Body of pancreas (tissue), 4 donors: ENCODE measurements at places on chromosomes 12 and 14.

DNA sequence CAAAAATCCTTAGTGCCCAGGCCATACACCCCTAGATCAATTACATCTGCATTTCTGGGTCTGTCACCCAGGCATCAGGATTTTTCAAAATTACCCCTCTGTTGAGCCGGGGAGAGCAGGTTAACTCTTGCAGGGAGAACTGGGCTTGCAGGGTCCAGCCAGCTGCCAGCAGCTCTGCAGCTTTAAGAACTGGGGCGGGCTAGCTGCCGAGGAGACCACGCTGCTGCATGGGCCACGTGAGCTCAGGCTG, at the start of gene DGLUCY:
Gene DGLUCY (plus strand): TSS at position 245 of the 250 bp plus-strand sequence. CDS start 46,222 bp downstream, outside the sequence.
- peak; percentile 86 for DNase-seq

GRCh38 chr12:115481141-115481540, 796.4 kb downstream of the MED13L start:
- DNase-seq: no peak

GRCh38 chr12:107406932-107407331, 278.7 kb upstream of the PWP1 start:
- no peak for DNase-seq

- no peak for DNase-seq
These were observed 59.7 kb downstream of the ATP2A2 start for GRCh38 chr12:110340706-110341105.

GRCh38 chr14:52325126-52325525, 11.0 kb downstream of the PTGER2 start:
- no peak for DNase-seq

DNA sequence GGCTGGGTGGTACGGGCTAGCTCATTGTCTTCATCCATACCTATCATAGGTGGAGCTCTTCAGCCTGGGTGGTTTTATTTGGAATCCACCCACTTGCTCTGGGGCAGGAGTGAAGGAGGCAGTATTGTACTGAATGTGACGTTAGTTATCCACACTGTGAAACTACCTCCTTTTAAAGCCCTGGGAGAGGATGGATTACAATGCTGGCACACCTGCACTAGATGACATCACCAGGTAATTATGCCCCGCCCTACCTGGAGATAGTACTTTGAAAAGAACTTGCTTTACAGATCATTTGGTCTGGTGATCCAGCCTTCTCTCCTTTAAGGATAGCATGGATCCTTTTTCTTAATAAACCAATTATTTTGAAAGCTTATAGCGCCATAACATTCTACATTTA, 78.0 kb downstream of the B4GALNT3 start:
- peak; percentile 64 for DNase-seq

GRCh38 chr12:102480406-102480805, at the start of gene IGF1:
IGF1 (minus strand) TSS chr12:102480563; CDS start chr12:102480381, 182 bp downstream.
- no peak for DNase-seq

DNA sequence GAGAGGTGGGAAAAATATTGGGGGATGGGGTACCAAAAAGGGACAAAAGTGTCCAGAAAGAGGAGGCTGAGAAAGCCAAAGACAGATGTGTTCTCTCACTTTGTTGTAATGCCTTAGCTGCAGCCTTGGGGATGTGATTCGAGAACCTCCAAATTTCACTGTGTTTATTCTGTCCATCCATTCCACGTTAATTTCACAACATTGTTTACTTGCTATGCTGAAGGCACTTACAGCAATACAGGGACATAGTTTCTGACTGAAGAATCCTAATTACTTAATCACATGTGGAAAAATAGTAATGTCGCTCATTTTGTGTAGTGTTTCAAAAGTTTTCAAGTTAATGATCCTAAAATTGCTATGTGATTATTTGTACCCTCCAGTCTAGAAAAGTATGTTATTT, 146.2 kb upstream of the SLC38A2 start:
- no peak for DNase-seq

GRCh38 chr12:105861227-105861626, 277.5 kb downstream of the NUAK1 start:
- DNase-seq: no peak

GRCh38 chr14:61545726-61546455, 149.4 kb upstream of the HIF1A start:
- DNase-seq: no peak

DNA sequence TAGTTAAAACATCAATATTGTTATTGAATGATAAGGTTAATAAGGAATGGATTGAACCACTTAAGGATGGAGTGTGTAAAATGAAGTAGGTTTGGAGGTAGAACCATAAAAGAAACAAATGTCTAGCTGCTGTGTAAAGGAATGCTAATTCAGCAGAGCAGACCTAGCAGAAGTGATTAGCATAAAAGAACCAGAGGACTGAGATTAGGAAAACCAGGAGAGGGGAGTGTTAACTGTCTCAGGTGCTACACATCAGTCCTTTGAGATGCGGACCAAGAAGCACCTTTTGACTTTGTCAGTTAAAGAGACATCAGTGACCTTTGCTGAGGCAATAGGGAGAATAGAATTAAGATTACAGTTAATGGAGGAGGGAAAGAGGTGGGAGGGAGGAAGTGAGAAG, 84.5 kb downstream of the PLEKHA5 start:
- DNase-seq: no peak

DNA sequence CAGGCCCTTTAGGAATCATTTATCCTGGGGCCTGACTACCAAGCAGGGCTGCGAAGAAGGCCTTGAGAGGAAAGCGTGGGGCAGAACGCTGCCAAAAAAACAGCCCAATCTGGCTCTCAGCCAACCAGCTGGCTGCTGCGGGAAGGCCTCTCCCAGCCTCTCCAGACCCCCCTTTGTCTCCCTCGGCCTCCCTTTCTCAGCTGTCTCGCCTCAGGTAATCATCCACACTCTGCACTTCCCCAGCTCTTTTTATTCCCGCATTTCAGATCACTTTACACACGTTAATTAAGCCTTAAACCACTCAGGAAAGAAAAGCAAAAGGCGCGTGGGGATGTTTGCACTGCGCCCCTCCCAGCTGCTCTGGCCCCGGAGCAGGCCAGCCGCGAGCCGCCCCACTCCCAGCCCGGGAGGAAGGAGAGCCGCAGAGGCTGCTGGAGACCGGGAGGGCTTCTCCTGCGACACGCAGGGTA, 208.2 kb upstream of the FOXN3 start:
- peak; percentile 40 for DNase-seq

DNA sequence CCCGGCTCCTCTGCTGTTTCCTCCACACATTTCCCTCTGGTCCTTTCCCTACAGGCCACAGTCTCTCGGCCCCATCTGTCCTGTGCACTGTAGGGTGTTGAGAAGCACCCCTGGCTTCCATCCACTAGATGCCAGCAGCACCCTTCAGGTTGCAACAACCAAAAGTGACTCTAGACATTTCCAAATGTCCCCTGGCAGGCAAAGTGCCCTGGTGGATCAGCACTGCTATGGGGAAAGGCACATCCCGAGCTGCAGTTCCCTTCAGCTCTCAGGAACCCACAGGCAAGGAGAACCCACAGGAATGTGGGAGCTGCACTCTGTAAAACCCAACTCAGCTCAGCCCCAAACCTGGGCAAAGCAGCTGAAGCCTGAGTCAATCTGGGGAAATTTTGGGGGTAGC, 77.0 kb downstream of the RBM19 start:
- DNase-seq: no peak

GRCh38 chr14:35867280-35867629, 41.1 kb downstream of the BRMS1L start:
- no peak for DNase-seq

DNA sequence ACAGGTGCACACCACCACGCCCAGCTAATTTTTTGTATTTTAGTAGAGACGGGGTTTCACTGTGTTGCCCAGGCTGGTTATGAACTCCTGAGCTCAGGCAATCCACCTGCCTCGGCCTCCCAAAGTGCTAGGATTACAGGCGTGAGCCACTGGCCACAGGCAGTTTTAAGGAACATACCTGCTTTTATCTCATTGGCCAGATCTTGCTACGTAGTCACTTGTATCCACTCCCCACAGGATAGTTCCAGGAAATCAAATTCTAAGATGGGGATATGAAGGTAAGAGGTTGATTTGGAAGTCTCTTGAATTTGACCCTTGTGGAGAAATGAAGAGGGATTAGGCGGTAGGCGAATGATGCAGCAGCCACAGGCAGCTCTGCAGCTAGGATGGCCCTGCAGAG, 8.8 kb upstream of the PLEKHG6 start:
- no peak for DNase-seq

GRCh38 chr14:32426028-32426427, 96.9 kb downstream of the AKAP6 start:
- DNase-seq: no peak

GRCh38 chr14:67385120-67385519, 25.0 kb downstream of the EIF2S1 start:
- DNase-seq: no peak

DNA sequence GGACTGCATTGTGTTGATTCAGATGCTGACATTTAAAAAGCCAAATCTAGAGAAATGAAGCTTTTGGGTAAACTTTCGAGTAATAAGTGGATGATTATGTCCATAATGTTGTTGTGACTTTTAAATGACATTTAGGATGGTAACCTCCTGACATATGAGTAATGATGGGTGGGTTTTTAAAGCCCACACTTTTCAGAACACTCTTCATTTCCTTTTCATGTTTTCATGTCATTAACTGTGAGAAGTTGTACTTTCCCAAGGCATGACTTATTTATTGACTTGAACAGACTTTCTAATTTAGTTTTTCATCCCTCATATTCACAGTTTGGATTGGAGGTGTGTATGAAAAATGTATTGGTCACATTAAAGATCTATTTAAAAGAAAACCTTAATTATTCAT, 35.5 kb downstream of the RGS6 start:
- no peak for DNase-seq

- DNase-seq: no peak
These were observed 15.2 kb downstream of the ITPK1 start for GRCh38 chr14:93100570-93100969.

DNA sequence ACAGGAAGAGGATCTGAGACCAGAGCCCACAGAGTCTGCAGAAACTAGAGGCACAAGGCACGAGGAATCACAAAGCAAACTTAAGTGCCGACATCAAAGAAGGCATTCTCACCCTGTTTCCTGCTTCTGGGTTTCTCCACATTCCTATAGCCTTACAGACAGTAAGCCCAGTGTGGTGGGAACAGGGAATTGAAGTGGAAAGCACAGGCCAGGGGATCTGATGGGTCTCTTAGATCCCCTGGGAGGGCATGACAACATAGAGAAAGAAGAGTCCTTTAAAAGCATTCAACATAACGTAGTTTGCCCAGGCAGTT, 75.6 kb upstream of the FRMD6 start:
- DNase-seq: no peak

DNA sequence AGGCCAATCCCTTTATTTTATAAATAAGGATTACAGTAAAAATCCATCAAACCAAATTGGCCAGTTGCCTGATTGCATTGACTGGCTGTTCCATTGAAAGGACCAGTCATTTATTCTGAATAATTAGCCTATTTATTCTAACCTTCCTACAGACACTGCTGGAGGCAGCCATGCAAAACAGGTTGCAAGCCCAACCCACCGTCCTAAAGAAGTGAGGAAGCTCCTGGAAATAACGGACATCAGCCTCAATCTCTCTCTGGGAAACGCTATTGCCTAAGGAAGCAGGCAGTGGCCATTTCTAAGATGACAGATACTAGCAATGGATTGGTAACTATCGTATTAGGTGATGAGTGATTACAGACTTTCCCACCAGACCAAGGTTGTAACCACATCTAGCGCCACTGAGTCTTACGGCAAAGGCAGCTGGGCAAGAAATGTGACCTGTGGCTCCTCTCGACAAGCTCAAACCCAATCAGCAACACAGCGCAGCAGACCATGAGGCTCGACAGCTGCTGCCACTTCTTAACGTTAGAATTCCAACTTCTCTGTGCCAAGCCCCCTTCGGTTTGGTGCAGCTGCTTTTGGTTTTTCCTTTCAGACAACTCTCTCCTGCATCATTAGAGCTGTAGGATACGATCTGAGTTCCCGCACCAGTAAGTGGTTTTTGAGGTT, 134.2 kb downstream of the KCNK10 start:
- DNase-seq: no peak

DNA sequence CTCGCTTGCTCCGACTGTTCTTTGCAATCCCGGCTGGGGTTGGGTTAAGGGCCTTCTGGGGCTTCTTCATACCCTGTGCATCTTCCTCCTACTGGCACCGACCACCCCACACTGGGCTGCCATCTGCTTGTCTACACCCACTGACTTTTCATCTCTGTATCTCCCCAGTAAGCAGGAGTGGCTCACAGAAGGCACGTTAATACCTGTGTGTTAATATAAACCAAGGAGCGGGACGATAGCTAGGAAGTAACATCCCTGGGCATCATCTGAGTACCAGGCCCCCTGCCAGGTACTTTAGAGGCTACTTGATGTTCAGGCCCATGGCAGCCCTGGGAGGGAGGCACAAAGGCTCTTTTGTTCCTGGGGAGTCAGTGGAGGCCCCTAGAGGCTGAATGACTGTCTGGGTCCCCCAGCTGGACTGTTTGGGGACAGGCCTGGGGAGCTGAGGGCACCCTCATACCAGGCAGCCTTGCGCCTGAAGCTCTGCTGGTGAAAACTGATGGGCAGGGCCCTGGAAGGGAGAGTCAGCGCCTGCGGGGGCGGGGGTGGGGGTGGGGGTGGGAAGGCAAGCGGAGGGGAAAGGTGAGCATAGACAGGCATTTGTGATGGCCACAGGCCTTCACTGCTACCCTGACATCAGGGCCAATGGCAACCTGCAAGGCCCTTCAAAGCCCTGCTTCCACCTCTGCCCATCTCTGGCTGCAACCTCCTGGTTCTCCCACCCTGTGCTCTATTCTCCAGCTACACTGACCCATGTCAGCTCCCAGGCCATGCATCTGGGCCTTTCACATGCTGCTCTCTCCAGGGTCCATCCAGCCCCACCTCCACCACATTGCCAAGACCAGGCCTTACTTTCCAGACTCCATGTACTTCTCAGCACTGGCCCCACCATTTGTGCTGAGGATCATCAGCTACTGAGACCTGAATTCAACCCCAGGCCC, 34.2 kb upstream of the DEGS2 start:
- DNase-seq: peak; percentile 31

- DNase-seq: no peak
These were observed 4.7 kb upstream of the IPO8 start for GRCh38 chr12:30700216-30700900.

- no peak for DNase-seq
These were observed 5.9 kb downstream of the PRPF39 start for GRCh38 chr14:45089813-45090212.

- no peak for DNase-seq
These were observed 497.8 kb downstream of the NAV3 start for GRCh38 chr12:78328524-78328923.

- DNase-seq: no peak
These were observed 36.7 kb upstream of the RIMBP2 start for GRCh38 chr12:130752692-130753230.

GRCh38 chr12:124829708-124830304, 33.9 kb downstream of the SCARB1 start:
- no peak for DNase-seq
